Glutamatergic neuron (in vitro differentiated cells): ENCODE measurements at places on chromosomes 12 and 14.
A peak's percentile ranks its signal among the peaks of the same experiment; 100 is the strongest.

DNA sequence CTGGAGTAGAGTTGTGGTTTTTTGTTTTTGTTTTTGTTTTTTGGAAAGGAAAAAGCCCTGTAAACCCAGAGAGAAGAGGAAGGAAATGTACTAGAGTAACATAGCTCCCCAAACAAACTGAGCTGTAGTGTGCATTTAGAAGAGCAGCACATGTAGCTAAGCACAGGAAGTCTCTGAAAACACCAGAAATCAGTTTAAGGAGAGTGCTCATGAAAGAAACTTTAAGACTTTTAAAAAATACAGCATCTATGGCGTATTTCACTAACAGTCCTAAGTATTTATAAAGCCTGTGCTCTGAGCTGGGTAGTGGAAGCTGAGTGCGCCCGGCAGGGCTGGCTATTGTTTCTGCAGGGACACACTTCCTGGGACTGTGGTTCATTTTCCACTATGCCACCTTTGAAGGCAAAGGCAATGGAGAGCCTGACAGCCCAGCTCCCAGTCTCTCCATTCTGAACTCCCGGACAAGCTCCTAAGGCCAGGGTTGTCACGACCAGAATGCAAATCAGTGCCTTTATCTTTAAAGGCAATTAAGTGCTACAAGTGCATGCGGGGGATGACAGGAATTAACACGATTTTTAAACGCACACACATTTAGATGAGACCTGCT, 45.4 kb downstream of the NIN start:
- no peak for DNase-seq

DNA sequence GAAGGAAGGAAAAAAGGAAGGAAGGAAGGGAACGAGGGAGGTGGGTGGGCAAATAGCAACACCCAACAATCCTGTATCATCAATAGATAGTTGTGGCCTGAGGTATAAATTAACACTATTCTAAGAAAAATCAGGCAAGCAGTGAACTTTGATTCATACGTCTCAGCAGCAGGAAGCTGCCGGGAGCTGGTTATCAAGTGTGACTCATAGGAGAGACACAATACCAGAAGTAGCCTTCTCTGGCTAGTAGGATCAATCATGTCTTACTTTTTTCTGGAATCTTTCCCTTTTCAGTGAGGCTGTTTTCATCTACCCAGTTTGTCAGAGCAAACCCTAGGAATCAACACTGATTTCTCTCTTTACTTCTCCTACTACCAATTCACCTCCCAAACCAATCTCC, 780.5 kb downstream of the NRXN3 start:
- DNase-seq, result no peak

GRCh38 chr12:82708061-82708879, 21.6 kb downstream of the TMTC2 start:
- DNase-seq, result peak; percentile 31

DNA sequence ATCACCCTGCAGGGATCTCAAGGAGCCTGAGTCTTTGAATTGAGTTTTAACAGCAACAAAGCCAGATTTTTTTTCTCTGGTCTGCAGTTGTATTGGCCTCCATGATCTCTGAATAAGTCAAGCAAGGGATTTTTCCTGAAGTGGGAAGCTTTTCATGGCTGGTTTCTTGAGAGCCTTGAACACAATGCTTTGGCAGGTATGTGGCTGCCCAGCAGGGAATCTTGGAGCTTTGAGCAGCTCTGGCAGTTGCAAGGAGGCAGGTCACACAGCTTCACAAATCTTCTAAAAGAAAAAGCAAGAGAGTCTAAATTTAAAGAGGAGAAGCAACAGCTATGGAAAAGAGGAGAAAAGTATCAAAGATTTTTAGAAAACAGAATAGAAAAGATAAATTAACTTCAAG, 60.1 kb downstream of the RPS29 start:
- no peak for DNase-seq

GRCh38 chr12:53974084-53975063, at the start of gene HOTAIR:
Gene HOTAIR (minus strand): TSS chr12:53974954.
- no peak for DNase-seq

- DNase-seq, result peak; percentile 67
Measured at GRCh38 chr12:98644433-98644711, 216 bp downstream of the IKBIP start.

DNA sequence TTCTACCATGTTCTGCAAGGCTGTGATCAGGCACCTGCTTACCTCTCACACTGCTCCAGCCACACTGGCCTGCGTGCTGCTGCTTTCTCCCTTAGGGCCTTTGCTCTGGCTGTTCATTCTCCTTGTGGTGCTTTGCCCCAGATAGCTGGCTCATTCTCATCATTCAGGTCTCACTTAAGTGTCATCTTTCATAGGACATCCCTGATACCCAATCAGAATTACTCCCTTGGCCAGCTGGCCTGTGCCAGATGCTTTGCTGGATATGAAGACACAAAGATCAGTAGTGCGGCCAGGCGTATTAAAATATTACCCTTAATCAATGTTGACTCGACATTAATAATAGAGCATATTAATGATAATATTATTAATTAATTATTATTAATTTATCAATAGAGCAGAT, 143.8 kb upstream of the FGD4 start:
- no peak for DNase-seq

- DNase-seq, result peak; percentile 65
Measured at GRCh38 chr12:6540181-6540877, 6.0 kb downstream of the GAPDH start.

DNA sequence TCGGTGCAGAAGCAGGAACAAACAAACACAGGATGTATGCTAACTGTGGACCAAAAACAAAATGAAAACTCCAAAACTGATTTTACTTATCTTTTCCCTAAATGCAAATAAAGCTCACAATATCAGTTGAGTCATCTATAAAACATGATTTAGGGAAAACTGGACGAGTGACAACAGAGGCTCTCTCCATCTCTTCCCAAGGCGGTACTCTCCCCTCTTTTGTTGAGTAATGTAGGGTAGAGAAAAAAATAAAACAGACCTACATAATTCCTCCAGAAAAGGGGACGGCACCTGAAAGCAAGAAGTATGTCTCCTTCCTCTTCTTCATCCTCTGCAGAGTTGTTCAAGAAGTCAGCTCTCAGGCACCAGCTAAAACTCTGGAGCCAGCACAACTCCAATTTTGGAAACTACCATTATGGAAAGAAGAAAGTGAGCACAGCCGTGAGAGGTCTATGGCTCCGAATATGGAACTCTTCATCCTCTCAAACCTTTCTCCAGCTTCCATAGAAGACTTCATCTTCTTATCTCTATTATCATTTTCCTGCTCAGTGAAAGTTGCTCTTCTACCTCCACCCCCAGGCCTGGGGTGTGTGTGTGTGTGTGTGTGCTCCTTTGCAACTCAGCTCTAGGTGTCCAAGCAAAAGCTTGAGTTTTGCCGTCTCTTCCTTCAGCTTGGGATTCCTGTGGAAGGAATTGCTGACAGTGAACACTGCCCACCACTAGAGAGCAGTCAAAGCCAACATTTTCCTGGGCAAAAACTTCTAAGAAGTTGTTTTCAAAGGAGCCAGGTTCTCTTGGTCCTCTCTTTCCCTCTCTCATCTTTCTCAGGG, 155.4 kb downstream of the DIO2 start:
- peak; percentile 29 for DNase-seq

GRCh38 chr12:95653771-95654546, 102.7 kb upstream of the USP44 start:
- no peak for DNase-seq

GRCh38 chr12:98373025-98373554, 142.3 kb upstream of the TMPO start:
- no peak for DNase-seq

GRCh38 chr12:50142993-50143392, 24.2 kb downstream of the CERS5 start:
- no peak for DNase-seq

DNA sequence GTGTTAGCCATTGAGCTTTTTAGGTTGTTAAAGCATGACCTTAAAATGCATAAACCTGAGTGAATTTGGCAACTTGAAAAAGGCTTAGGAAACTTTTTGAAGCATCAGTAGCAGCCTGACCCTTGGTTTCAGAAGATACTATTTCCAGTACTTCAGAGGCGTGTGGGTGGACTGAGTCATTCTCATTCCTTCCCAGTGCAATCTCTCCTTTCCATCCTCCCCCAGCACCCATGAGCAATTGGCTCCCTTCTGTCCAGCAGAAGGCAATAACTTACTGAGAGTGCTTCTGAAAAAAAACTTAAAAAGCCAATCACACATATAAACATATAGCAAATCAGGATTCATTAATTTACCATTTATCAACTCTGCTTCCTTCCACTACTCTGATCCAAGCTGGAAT, 299.3 kb upstream of the STXBP6 start:
- DNase-seq, result no peak

GRCh38 chr14:100747736-100748135, 21.0 kb downstream of the DLK1 start:
- no peak for DNase-seq

- DNase-seq, result no peak
Measured at GRCh38 chr12:100755186-100755585, 39.4 kb upstream of the ANO4 start.

DNA sequence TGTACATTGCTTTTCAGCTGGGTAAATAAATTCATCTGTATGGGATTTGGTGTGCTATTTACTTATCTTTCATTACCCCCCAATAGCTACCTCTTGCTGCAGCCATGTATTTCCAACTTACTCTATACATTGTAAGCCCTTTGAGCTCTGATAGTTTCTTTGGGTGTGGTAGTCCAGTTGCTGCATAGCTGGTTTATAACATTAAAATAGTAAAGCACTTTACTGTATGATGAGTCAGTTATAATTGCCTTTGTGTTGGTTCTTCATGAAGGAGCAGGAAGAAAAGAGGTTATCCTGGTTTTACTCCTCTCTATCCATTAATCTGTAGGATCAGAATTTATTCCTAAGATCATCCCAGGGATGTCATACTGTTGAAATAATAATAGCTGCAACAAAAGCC, 15.7 kb downstream of the TBC1D30 start:
- no peak for DNase-seq

DNA sequence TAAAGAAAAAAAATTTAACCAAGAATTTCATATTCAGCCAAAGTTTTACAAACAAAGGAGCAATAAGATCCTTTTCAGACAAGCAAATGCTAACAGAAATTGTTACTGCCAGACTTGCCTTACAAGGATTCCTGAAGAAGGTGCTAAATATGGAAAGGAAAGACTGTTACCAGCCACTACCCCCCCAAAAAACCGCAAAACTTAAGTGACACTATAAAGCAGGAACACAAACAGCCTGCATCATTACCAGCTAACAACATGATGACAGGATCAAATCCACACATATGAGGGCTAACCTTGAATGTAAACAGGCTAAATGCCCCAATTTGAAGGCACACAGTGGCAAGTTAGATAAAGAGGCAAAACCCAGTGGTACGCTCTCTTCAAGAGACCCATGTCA, 55.7 kb downstream of the APOBEC1 start:
- no peak for DNase-seq

DNA sequence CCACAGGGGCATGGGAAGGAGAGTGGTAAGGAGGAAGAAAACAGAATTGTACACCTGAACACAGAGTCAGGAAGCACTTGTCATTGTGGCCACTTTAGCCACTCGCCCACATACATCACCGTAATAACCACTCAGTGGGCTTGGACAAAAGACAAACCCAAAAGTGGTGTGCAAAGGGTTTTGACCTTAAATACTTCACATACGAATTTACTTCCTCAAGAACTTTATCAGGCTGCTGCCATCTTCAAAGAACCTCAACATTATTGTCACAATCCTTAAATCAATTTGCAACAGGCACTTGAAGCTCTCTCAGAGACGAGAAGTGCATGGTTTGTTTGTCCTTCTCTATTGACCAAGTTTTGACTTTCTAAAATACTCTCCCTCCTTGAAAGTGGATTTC, 187.3 kb upstream of the EGLN3 start:
- DNase-seq, result no peak

GRCh38 chr14:89524990-89525667, 108.1 kb upstream of the FOXN3 start:
- no peak for DNase-seq

DNA sequence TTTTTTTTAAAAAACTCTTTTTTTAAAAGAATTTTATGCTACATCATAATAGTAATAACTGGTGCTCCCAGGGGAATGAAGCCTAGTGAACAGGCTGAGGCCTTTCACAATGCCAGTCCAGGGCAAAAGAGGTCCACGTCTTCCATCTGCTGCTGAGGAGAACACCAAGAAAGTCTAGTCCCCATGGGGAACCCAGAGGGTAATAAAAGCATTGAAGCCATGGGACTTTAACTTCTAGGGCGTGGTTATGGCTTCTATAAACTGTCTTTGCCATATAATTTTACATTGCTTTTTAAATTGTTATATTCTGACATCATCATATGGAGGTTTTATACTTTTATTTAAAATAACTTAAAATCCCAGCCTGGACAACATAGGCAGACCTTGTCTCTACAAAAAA, 64.3 kb downstream of the SLC16A7 start:
- no peak for DNase-seq

- no peak for DNase-seq
Measured at GRCh38 chr14:90088176-90088575, 26.4 kb downstream of the KCNK13 start.

GRCh38 chr12:597926-598568, 65.2 kb downstream of the NINJ2 start:
- no peak for DNase-seq

DNA sequence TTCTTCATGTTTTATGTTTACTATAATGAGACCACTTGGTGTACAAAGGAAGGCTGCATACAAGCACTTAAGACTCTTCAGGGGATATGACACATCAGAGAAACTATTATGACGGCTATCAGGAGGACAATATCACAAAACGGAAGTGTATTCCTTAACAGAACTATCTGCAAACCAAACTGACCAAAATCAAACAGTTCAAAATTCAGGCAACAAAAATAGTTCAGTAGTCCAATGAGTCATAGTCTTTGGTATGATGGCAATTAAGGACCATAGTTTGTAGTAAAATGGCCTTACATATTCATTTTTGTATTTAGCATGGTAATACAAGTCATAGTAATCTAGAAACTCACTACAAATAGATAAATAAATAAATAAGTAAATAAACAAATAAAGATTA, 1638.7 kb upstream of the SEL1L start:
- DNase-seq, result no peak

GRCh38 chr14:93734086-93734822, 54.0 kb downstream of the PRIMA1 start:
- no peak for DNase-seq

- no peak for DNase-seq
Measured at GRCh38 chr12:3670083-3670620, 82.8 kb downstream of the CRACR2A start.

- no peak for DNase-seq
Measured at GRCh38 chr14:71621276-71621675, 311.0 kb upstream of the RGS6 start.

GRCh38 chr12:5458229-5459050, 26.5 kb downstream of the NTF3 start:
- no peak for DNase-seq

GRCh38 chr12:37543131-37543965, 773.2 kb upstream of the ALG10B start:
- no peak for DNase-seq

DNA sequence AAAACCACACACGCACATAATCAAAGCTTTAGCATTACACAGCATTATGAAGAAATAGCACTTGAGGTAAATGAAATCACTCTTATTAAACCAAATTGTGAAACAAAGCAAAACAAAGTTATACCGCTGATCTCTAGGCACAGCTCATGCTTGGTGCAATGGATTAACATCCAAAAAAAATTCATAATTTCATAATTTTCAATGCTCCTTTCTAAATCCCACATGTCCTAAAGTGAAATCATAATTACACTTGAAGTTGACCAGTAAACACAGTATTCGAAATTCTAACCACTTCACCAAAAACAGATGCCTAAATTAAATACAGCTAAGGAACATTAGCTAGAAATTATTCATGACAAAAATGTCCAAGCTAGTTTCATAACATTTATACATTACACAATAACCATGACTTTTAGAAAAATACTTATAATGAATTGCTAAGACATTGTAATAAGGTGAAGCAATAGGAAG, 1.5 kb downstream of the MLH3 start:
- no peak for DNase-seq
